Ascending aorta (tissue), 2 donors: ENCODE measurements at places on chromosomes 7 and 10.
A peak's percentile ranks its signal among the peaks of the same experiment; 100 is the strongest.

DNA sequence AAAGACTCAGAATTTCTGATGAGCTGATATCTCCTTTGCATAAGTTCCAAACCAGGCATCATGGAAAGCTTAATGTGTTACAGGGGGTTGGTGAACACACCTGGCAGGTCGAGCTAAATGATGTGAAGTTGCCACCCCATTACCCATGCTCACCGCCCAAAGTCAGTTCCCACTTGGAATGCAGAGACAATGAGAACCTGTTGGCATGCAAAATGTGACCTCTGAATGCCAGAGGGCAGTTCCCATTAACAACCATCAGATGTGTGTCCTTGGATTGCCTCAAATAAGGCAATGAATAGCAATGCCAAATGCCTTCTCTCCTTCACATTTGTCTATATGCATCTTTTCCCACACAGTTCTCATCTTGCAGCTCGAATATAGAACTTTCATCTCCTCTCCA is 190.7 kb downstream of the CDCA7L start:
- no peak for DNase-seq

DNA sequence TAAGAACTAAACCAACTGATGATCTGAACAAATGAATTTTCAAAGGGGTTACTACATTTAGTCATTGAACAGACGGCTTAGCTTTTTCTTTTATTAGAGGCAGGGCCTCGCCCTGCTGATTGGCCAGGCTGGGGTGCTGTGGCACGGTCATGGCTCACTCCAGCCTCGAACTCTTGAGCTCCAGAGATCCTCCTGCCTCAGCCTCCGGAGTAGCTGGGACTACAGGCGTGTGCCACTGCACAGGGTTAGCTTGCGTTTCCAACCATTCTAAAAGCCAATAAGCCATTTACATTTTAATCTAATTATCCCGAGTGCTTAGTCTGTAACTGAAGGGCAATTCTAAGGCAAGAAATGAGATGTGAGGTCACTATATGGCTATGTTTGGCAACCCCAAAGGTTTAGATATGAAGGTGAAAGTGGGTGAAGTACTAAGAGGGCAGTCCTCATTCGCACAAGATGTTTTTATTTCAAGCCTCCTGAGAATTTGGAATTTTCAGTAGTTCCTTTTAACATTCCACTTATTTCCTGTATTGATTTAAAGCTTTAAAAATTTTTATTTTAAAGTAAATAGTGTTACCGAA is 1.6 kb upstream of the CDK13 start:
- no peak for DNase-seq

GRCh38 chr10:13658871-13659685 is 72.3 kb downstream of the PRPF18 start:
- peak; percentile 65 for DNase-seq

DNA sequence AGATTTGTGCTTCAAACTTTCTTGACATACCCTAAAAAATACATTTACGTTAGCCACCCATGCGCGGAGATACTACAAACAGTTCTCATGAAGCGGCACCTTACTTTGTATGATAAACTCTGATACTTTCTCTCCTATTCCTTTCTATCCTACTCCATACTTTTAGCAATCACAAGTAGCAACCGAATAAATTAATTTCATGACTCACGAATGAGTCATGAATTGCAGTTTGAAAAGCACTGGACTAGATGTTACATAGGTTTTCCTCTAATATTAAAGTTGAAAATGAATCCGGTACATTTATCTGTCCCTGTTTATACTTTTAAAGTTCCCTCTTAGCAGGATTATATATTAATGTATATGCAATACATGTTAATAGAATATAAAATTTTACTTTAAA is 67.6 kb downstream of the CUBN start:
- no peak for DNase-seq

DNA sequence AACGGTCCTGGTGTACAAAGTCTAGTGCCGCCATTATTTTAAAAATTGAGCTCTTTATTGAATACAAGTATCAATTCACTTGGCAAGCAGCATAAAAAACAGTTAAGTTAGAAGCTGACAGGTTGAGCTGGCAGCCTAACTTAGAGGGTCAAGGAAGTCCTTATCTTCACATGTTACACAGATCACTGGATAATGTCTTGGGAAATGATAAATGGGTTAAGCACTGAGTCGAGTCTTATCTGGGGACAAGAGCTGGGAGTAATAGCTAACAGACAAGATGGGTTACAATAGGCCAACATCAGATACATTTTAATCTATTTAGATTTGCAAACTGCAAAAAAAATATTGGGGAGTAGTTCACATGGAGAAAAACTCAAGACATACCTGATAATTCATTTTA is 34.2 kb downstream of the SLC18A2 start:
- DNase-seq = no peak

- DNase-seq = no peak
Measured at GRCh38 chr10:70509757-70510147, 31.2 kb downstream of the PALD1 start.
